ENCODE measurements at places on chromosomes 4 and X.

DNA sequence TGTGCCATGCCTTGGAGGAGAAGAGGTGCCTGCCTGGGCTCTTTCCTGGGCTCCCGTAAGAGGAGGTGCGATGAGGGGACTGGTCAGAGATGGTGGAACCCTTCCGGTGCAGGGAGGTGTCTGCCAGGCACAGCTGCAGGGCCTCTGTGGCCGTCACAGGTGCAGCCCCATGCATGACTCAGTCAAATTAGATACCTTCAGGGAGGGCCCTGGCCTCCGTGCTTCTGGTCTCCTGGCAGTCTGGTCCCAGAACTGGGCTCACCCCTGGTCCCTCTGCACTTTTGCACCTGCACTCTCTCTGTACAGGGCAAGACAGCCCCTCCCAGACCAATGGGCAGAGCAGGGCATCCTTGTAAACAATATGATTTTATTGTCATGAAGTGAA lies 49.9 kb upstream of the LRPAP1 start:
- DNase-seq = peak; percentile 8

- no peak for DNase-seq
Measured at GRCh38 chr4:159447296-159447695, 344.4 kb downstream of the RAPGEF2 start.

DNA sequence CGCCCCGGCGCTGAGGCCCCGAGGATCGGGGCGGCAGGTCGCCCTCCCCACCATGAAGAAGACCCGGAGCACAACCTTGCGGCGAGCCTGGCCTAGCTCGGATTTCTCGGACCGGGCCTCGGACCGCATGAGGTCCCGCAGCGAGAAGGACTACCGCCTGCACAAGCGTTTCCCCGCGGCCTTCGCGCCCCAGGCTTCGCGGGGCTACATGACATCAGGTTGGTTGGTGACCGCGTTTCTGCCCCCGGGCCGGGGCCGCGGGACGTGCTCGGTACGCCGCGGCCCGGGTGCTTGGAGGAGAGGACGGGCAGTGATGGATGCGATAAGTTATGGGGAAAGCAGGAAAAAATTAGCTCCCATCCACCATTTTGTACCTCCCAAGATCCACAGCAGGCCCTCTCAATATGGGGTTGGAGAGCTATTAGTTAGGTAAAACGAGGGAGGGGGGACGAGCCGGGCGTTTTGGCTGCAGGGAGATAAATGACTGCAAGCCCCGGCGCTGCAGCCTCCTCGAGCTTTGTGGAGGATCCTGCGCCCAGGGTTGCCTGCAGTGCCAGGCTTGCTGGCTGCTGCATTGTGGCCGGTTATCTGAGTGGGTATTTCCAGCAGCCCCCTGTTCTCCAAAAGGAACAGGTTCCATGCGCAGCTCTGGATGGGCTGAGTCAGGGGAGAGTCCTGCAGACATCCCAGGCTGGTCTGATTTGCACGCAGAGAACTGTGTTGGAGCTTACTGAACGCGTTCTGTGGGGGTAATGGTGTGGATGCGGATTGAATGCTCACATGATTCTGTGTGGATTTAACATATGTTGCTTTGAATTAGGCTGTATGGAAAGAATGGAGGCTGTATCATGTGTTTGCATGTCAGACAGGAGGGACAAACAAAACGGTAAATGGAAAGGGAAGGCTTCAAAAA lies 1.9 kb downstream of the STOX2 start:
- peak; percentile 26 for DNase-seq

DNA sequence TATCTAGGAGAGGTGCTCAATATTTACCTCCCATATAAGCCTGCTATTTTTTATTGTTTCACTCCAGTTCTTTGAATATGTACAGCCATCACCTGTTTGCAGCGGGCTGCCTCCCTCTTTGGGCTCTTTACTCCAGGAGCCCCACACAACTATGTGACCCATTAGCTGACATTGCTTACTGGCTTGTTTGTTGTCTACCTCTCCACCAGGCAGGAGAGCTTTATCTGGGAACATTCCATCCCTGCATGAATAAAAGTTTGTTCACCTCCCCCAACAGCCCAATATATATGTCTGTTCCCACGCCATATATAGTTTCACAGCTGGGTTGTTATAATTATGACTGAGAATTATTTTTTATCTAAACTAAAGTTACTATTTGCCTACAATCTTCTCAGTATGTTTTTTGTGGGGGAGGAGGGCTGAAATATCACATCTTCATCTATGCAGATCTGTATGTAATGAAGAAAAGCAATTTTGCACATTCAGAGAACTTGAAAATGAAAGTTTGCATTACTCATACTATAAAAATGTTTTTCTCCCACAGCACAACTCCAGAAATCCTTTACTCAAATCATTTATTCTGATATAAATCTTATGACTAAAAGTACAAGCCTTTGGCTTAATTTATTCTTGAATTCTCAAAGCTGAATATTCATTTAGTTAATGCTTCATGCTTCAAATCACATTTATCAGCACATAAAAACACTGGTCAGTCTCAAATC lies 61.2 kb upstream of the DAPP1 start:
- DNase-seq = no peak

DNA sequence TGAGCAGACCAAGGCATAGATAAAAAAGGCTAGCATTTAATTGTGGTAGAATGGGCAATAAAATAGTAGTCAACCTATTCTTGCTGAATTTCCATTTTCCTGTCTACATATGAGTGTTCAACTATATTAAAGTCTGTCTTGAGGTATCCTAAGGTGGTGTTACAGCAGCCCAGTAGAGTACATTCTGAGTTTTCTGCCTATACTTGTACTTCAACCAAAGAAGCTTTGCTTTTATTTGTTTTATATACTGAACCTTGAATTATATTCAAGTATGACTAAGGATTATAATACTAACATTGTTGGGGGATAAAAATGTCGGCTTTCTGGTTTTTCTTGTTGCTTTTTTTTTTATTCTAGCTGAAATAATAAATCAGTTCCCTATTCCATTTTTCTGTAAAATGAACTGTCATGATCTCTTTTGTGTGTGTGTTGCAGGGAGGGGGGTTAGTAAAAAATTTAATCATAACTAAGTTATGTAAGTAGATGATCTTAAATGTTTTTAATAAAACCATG lies 106.7 kb downstream of the PDLIM5 start:
- no peak for DNase-seq

GRCh38 chr4:33941854-33942253 lies 2302.5 kb downstream of the ARAP2 start:
- DNase-seq = no peak

- no peak for DNase-seq
Measured at GRCh38 chrX:53072418-53073114, 9.6 kb upstream of the TSPYL2 start.

GRCh38 chr4:106627051-106627450 lies 258.5 kb upstream of the GIMD1 start:
- no peak for DNase-seq

DNA sequence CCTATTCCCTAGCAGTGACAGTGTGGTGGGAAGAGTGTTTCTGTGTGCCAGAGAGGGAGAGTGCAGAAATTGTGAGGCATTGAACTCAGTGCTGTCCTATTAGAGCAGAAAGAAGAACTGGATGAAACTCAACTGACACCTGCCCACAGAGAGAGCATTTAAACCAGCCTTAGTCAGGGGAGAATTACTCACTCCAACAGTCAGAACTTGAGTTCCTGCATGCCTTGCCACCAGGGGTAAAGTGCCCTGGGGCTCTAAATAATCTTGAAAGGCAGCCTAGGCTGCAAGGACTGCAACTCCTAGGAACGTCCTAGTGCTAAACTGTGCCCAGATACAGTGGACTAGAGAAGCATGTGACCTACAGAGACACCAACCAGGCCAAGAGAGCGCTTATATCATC lies 12.8 kb downstream of the CYSLTR1 start:
- DNase-seq = no peak

All from left lung (tissue), 14 donors.